ENCODE measurements at places on chromosomes 6 and 20. TPM values are rescaled to one million over a fixed set of nuclear protein-coding genes. Genes with fewer than 3 reads are reported as not detected.

Gene MED23
- total RNA-seq = 19.0 TPM

Gene ZBTB46
- 15.9 TPM for total RNA-seq

Gene STK4
- 9.8 TPM for total RNA-seq

Gene MAPK13
- 0.37 TPM for total RNA-seq

Gene EPB41L2
- total RNA-seq = 33.3 TPM

Gene BHLHE23
- not detected for total RNA-seq

DNA sequence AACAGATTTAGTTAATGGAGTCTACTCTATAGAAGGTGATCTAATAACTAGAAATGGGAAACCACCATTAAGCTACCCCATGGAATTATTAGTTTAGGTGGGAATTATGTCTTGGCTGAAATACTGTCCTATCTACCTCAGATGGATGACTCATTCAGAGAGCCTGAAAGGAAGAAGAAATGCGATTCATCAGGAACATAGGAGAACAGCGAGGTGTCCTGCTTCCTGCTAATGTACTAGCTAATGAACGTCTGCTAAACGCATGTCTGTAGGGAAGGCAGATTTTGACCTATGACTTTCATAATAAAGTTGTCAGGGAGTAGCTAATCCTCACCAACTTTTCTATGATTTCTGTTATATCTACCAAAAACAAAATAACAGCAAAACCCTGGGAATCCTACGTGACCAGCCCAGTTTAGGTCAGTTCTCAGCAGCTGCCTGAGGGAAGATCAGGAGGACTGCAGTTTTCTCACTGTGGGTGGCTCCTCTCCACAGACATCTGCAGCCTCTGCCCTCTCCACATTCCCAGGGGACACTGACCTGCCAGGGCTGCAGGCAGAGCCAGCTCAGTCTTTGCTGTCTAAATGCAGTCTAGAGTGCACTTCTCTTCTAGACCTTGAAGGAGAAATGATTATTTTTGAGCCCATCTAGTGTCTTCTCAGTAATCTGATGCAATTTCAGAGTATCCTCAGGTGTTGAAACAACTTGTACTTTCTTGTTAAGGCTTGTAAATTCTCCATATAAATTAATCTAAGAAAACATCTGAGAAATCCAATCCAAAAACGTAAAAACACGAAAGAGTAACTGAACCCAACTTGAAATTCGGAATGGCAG, 18.1 kb upstream of the SFT2D1 start:
- DNase-seq = no peak

DNA sequence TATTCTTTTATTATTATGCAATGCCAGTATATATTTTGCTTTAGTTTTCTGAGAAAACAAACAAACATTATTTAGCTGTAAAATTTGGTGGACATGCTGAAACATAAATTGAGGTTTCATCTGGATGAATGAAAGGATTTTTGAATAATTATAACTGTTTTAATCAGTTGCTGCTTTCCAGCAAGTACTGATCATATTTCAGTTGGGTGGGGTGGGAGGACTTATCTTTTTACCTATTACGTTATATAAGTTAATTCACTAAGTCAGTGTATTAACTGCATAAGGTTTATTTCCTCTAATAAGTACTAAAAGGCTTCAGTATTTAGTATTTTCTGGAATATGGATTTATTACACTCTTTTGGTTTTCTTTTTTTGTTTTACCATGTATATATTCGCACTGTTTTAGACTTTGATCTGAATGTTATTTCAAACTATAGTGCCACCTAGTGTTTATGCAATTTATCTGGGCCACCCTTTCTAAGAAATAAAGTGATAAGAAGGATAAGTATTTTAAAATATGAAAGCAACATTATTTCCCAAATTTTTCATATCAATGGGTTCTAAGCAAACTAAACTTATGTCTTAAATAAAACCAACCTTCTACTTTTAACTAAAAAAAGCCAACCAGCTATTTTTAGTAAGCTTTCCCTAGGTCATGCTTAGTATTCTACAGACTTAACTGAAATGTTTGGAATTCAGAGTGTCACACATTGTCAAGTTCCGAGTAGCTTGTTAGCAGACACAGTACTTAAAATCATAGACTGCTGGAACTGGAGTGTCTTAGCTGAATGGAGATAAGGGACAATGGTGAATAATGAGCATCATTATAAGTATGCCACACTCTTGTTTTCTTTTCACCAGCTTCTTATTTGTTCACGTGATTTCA, 105.4 kb upstream of the MCHR2 start:
- DNase-seq = no peak

GRCh38 chr6:74167976-74168375, 472.0 kb downstream of the CD109 start:
- DNase-seq = no peak

GRCh38 chr6:141195251-141195832, 937.4 kb upstream of the GJE1 start:
- DNase-seq = no peak

GRCh38 chr6:168232989-168233874, 86.3 kb downstream of the DACT2 start:
- DNase-seq = peak; percentile 30

DNA sequence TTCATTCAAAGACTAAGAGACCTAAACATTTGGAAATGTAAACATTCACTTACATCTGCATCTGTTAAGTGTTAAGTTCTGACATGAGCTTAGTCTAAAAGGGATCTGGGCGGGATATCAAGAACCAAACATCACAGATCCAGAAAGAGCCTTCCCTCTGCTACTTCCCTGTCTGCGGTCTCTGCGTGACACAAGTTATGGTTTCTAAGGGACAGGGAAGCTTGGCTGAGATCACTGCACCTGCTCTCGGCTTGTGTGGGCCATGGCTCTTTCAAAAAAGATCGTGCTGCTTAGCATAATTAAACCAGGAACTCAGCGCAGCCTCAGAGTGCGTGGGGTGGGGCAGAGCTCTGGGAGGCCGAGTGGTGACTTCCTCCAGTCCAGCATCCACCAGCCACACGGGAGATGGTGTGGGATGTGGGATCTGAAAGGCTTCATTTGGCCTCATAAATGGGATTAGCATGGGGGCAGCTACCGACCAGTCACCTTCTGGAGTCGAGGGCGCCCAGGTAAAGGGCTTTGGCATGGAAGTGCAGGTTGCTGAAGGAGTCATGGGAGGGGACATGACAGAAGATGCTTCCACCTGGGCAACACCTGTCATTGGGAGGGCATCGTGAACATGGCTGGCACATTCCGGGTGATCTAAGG, 16.7 kb upstream of the RAMACL start:
- no peak for DNase-seq

Measured in MG63 (cell line).